Renal cortical epithelial cell (primary cell): ENCODE measurements at places on chromosomes 16 and 17.

GRCh38 chr16:66691234-66691633 is 5.3 kb downstream of the CMTM4 start:
- DNase-seq: no peak

DNA sequence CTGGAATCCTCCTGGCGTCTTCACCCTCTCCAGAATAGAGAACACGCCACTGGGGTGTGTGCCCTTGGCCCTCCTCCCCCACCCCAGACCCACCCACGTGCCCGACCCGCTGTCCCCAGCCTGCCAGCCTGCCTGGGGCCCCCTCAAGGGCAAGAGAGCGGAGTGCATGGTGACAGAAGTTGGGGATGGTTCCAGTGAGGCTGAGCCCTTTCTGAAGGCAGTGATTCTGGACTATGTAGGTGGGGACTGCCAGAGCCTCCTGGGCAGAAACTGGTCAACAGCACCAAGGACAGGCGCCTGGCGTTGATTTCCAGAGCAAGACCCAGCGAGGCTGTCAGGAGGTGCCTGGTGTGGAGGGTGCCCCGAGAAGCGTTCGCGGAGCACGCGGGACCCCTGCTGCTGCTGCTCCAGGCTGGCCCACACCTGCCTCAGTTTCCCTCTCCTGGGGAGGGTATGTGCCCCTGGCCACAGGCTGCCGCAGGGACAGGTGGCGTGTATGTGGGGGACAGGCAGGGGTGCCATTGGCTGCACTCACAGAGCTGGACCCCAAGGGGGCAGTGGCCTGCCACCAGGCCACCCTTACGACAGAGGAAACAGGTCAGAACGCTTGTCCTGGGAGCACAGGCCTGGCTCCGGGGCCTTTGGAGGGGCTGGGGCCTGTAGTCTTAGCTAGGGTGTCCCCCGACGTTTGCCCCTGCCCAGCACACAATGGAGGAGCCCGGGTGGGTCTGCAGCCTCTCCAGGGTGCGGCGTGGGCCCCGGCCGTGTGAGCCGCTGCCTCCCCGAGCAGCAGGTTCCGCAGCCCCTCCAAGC is 1.2 kb downstream of the SSTR5 start:
- no peak for DNase-seq

DNA sequence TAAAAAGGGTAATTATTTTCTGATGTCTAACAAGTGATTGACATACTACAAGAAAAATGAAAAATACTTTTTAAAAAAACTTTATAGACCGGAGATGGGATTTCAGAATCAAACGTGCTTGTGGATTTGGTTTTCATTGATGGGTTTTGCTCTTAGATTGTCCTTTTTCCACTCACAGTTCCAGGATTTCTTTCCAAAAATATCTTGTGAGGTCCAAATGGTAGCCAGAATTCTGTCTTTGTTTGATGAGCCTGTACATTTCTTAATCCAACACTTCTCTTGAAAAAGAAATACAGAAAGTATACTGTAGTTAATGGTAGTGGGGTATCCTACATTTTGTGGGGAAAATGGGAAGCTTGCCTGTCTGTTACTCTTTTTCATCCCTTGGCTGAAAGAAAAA is 329.3 kb downstream of the KCNJ2 start:
- DNase-seq: no peak

- DNase-seq: no peak
Observed at GRCh38 chr17:69608141-69608540, 193.6 kb downstream of the MAP2K6 start.

DNA sequence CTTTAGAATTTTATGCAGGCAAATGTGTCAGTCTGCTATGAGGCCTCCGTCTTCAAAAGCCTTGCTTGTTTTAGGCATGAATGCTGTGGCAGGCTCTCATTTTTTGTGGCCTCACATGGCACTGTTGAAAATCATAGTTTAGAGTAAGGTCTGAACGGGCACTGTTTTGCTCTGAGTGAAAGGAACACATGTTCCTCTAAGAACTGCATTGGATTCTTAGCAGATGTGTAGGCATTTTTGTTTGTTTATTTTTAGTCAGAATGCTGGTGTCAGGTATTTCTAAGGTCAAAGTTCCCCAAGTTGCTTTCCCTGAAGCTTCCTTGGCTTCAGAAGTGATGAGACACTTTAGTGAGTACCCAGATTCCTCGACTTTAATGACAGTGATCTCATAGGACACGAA is 173.7 kb downstream of the HS3ST3B1 start:
- DNase-seq: no peak

- DNase-seq: no peak
Observed at GRCh38 chr16:85385463-85386331, 227.4 kb upstream of the GSE1 start.

GRCh38 chr17:51147650-51148049 is 5.7 kb upstream of the NME1 start:
- DNase-seq: peak; percentile 20

DNA sequence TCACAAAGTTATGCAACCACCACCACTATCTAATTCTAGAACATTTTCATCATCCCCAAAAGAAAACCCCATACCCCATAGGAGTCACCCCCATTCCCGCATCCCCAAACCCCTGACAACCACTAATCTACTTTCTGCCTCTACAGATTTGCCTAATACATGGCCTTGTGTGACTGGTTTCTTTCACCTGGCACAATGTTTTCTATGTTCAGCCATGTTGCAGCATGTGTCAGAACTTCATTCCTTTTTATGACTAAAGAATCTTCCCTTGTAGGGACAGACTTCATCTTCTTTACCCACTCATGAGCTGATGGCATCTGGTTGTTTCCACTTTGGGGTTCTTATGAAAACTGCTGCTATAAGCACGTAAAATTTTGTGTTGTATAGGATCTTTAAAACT is 34.6 kb downstream of the CYTH1 start:
- no peak for DNase-seq

DNA sequence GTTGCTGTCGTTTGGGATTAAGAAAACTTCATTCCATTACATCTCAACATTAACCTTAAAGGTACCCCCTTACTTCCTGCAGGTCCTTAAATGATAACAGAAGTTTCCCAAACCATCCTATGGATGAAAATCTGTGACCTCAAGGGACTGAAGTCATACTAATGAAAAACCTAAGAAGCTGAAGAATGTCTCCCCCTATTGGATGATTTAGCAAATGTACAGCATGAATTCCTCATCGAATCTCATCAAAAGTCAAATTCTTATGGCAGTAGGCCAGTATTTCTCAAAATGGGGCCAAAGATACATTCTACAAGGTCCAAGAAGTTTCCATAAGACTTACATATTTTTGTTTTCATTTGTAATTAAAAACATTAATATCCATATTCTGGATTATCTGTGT is 13.5 kb downstream of the SCO1 start:
- DNase-seq: peak; percentile 26

- no peak for DNase-seq
Observed at GRCh38 chr16:88369447-88370008, 13.2 kb upstream of the ZNF469 start.

DNA sequence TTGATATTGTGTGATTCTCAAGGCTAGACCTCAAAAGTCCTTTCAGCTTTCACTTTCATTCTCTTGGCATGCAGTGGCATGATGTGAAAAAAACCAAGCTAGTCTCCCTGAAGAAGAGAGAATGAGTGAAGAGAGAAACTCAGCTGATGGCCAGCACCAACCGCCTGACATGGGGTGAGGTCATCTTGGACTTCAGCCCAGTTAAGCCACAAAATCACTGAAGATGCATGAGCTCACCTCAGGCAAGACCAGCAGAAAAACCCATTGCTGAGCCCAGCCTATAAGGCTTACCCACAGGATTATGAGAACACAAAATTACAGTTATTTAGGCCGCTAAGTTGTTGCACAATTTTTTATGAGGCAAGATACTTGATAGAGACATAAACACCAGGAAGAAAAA is 496.5 kb downstream of the TOX3 start:
- peak; percentile 85 for DNase-seq

DNA sequence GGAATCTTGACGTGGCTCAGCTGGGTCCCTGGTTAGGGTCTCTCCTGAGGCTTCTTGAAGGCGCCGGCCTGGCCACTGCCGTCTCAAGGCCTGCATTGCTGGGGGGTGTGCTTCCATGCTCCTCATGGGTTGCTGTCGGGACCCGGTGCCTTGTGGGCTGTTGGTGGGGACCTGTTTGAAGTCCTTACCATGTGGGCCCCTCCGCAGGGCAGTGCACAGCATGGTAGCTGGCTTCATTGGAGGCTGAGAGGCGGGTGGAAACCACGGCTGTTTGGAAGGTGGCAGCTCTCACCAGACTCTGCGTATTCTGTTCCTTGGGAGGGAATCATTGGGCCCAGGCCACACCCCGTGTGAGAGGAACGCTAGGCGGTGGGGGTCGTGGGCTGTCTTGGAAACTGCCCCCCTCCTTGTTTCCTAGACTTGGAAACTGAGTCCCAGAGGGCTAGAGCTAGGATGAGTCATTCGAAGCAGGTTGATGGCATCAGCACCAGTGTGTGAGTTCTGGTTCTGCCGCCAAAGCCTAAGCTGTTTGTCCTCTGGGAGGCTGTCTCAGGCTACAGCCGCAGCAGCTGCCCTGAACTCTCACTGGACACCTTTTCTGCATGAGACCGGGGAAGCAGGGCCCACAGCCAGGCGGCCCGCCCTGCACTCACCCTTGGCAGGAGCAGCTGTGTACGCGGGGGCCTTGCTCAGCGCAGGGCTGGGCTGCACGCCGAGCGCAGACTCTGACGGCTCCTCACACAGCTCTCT is 35.2 kb downstream of the ZNF750 start:
- no peak for DNase-seq

DNA sequence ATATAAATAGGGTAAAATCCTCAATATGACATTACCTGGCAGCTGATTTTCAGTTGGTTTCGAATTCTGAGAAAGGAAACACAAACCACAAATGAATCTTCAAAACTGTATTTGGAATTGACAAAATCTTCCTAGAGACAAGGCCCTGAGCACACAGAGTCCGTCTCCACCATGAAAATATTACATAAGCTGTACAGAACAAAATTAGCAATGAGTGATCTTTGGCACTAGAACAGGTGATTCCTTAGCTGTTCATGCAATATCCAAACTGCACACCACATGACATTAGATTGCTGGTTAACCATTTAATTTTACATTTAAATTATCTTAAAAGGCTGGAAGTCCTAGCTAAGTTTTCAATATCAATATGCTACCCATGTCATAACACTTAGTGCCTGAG is 31.7 kb downstream of the GJC1 start:
- no peak for DNase-seq

- no peak for DNase-seq
Observed at GRCh38 chr16:5006348-5007193, 27.2 kb downstream of the NAGPA start.

- DNase-seq: no peak
Observed at GRCh38 chr16:4803401-4803844, 990 bp upstream of the ROGDI start.

- no peak for DNase-seq
Observed at GRCh38 chr17:83067071-83067717, 12.2 kb upstream of the METRNL start.

- DNase-seq: peak; percentile 99
Observed at GRCh38 chr17:73798111-73798748, 154.0 kb upstream of the SDK2 start.

DNA sequence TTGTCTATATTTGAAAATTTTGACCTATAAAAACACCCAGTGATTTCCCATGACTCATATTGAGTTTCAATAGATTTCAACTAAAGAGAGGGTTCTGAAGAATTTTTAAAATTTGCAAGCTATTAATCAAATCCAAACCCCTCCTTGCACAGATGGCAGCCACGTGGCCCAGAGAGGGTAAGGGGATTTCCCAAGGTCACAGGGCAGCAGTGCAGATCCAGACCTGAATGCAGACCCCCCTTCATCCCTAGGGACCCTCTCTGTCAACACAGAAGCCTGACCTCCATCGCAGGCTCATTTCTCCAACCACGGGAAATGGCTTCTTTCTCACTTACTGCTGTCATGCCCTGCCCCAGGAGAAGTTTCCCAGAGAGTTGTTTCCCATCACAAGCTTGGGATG is 24.7 kb upstream of the CES5A start:
- no peak for DNase-seq

DNA sequence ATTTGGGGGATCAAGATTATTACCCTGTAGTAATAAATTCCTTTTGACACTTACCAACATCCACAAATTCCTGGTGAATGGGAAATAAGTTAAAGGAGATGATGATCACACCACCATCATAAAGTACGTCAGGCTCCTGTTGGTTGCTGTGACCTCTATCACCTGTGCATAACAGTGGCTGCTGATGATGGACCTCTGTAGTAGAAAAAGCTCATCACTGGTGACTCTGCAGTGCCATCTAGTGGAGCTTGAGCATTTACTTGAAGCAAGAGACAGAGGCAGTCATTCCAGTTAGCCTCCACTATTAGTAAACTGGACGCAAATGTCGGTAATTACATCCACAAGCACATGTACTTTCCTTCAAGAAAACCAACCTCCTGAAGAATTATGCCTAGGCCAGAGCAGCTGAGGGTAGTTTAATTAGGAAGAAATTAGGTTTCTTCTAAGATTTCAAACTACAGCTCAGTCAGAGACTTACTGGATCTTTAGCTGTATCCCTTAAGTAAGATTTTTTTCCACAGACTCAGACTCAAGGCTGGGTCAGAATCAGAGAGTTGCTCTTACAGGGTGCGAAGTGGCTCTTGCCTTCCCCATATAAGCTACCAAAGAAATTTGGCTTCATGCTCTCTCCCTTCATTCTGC is 39.3 kb downstream of the CYB561 start:
- peak; percentile 88 for DNase-seq

GRCh38 chr16:81293909-81294802 is 20.6 kb upstream of the GAN start:
- no peak for DNase-seq

DNA sequence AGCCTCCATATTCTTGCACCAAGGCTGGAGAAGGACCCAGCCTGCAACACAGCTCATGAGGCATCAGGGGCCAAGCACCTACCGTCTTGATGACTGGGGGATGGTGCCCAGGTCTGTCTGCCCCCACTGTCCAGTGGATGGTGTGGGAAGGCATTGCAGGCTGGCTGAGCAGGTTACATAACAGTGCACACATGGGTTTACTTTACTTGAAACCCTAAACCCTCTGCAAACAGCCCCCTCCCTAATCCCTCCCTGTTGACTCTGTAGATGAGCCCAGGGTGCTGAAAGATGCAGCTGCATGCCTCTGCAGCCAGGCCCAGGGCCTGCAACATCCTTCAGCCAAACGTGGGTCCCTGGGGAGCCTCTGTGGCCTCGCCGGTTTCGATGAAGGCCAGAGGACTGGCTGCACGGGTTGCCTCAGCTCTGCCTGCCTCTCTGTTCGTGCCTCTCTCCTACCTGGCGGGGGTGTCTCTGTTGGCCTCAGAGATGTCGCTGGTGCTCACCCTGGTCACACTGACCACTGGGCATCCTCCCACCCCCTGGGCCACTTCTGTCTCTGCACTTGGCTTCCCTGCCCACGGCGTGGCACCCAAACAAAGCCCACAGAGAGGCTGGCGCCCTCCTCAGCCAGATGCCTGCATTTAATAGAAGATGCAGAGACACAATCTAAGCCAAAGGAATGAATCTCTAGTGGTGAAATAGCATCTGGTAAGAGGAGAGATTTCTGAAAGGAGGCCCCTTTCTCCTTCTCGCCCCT is 95.1 kb downstream of the METRNL start:
- no peak for DNase-seq

DNA sequence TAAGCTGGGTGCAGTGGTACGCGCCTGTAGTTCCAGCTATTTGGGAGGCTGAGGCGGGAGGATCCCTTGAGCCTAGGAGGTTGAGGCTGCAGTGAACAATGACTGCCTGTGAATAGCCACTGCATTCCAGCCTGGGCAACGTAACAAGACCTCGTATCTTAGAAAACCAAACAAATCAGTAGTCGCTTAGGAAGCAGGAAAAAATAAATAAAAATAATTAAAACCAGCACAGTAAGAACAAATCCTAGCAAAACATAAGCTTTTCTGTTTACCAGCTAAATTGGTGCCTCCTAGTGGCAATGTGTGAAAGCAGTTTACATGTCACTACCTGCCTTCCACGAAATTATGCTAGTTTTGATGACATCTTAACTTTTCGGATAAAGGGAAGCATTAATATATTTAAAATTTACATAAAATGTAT is 1.3 kb downstream of the ARMC5 start:
- DNase-seq: peak; percentile 62
